ENCODE measurements at places on chromosomes 4 and X. TPM values are rescaled to one million over a fixed set of nuclear protein-coding genes. Genes with fewer than 3 reads are reported as not detected.

Gene PPID
- 23.9 TPM for total RNA-seq

GRCh38 chr4:152352215-152352614, 183.7 kb downstream of the FBXW7 start:
- peak overlapping the region; percentile 24 for H3K4me3 ChIP-seq
- H3K4me1 ChIP-seq = no peaks in the 10 kb centered on the region
- H3K36me3 ChIP-seq = no peaks in the 10 kb centered on the region
- H3K27ac ChIP-seq = peak overlapping the region; percentile 51
- no peaks in the 10 kb centered on the region for H3K27me3 ChIP-seq

Gene ODAPH
- not detected for total RNA-seq

DNA sequence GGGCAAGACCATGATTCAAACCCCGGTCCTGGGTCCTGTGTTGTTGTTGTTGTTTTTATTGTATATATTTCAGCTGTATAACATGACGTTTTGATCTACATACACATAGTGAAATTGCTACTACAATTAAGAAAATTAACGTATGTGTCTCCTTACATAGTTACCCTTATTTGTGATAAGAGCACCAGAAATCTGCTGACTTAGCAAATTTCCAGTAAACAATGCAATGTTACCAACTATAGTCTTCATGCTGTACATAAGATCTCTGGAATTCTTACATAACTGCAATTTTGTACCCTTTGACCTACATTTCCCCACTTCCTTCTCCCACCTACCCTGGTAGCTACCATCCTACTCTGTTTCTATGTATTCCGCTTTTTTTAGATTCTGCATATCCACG, 75.8 kb upstream of the MAGEB10 start:
- no peaks in the 10 kb centered on the region for H3K27me3 ChIP-seq
- no peak overlapping the region for H3K4me3 ChIP-seq
- H3K27ac ChIP-seq = no peak overlapping the region
- DNase-seq = no peak
- H3K4me1 ChIP-seq = no peaks in the 10 kb centered on the region
- H3K36me3 ChIP-seq = no peaks in the 10 kb centered on the region

GRCh38 chr4:24482871-24483270, 101.5 kb downstream of the DHX15 start:
- H3K4me1 ChIP-seq = no peaks in the 10 kb centered on the region
- no peak overlapping the region for H3K27ac ChIP-seq
- no peaks in the 10 kb centered on the region for H3K36me3 ChIP-seq
- no peak overlapping the region for H3K4me3 ChIP-seq
- DNase-seq = no peak
- no peaks in the 10 kb centered on the region for H3K27me3 ChIP-seq

DNA sequence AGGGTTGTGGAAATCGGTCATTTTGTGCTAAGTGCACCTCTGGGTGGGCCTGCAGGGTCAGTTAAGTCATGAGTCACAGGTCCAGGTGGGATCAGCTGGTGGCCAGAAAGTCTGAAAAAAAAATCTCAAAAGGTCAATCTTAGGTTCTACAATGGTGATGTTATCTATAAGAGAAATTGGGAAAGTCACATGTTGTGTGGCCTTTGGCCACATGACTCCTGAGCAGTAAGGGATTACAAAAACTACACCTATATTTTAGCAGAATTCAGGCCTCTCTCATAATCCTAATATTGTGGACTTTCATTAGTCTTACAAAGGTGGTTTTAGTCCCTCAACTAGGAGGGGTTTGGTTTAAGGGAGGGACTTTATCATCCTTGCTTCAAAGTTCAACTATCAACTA, 59.1 kb downstream of the UCHL1 start:
- H3K27me3 ChIP-seq = no peaks in the 10 kb centered on the region
- no peaks in the 10 kb centered on the region for H3K36me3 ChIP-seq
- H3K4me1 ChIP-seq = peaks cover 3% of the 10 kb centered on the region
- H3K4me3 ChIP-seq = no peak overlapping the region
- no peak for DNase-seq

DNA sequence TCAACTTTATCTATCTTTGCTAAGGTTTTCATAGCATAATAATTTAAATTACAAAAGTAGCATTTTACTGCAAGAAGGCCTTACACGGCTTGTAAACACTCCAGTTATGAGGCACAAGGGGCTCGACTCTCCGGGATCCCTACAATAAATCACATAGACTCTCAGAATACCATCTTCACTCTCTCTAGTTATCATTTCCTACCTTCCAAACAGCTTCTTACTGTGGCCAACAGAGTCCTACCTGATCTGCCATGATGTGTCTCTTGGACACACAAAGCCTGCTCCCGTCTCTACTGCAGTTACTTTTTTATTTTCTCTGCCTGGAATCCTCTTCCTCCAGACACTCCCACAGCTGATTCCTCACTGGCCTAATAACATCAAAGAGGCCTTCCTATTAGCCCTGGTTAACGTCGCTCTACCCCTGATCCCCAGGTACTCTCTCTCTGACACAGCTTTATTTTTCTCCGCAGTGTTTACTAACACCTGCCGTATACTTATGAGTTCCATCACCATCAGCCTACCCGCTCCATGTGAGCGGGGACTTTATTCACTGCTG, 559.6 kb upstream of the DIPK2B start:
- DNase-seq = no peak
- H3K27ac ChIP-seq = no peak overlapping the region
- H3K36me3 ChIP-seq = no peaks in the 10 kb centered on the region
- H3K4me1 ChIP-seq = no peaks in the 10 kb centered on the region
- H3K4me3 ChIP-seq = no peak overlapping the region

- H3K36me3 ChIP-seq = no peaks in the 10 kb centered on the region
- no peak for DNase-seq
- H3K4me3 ChIP-seq = no peak overlapping the region
- H3K27me3 ChIP-seq = no peaks in the 10 kb centered on the region
These were observed 33.0 kb downstream of the HDX start for GRCh38 chrX:84469226-84469625.

Gene GLUD2
- total RNA-seq = 111 TPM

Gene MAB21L2
- total RNA-seq = 0.14 TPM

DNA sequence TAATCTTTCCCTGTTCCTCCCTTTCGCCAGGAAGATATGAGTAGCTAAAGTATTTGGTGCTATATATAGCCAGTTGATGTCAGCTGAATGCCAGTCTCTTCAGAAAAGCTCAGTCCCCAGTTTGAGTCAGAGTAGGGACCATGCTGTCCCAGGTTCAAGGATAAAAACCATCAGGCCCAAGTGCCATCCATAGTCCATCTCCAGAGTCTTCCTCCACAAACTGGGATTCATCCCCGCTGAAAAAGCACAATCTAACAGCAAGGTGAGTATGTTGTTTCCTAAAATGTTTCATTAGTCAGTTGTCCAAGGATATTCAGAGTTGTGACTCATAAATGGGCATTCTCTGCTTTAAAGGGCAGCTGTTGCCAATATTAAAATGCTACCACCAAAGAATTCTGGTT, at the start of gene MYOZ2:
Gene MYOZ2, plus strand, starts transcription at position 112 of the 401 bp plus-strand sequence. CDS start 694 bp downstream, outside the sequence.
- no peak for DNase-seq
- no peaks in the 10 kb centered on the region for H3K4me1 ChIP-seq
- H3K27me3 ChIP-seq = no peaks in the 10 kb centered on the region
- H3K27ac ChIP-seq = no peak within 1 kb of the TSS
- H3K4me3 ChIP-seq = no peak within 1 kb of the TSS

GRCh38 chr4:122086338-122087065, 65.6 kb upstream of the BLTP1 start:
- no peaks in the 10 kb centered on the region for H3K36me3 ChIP-seq
- no peaks in the 10 kb centered on the region for H3K4me1 ChIP-seq
- H3K27ac ChIP-seq = no peak overlapping the region
- H3K27me3 ChIP-seq = no peaks in the 10 kb centered on the region

DNA sequence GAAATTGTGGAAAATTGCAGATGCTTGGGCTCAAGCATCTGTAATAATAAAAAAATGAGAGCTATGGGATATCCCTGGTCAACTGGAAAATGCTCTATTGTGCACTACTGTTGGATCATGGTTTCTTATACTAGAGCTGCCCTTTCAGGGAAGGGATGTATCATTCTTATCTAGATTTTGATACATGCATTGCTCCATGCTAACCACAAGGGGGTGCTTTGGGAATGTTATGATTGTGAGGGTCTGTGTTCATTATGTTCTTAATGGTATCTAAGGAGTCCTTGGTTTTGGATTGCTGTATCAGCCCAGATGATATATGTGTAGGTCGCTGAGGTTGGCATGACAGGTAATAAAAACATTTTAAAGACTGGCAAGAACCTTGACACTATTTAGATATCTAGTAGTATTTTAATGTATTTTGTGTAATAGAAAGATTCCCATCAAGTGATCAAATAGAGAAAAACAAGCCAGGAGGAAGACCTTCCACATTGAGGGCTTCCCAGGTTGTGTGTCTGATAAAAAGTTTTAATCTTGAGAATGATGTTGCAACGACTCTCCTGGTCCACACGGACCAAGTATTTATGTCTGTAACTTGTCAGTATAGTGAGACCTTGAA, 49.2 kb upstream of the TLR2 start:
- no peak overlapping the region for H3K27ac ChIP-seq
- no peak overlapping the region for H3K4me3 ChIP-seq
- no peaks in the 10 kb centered on the region for H3K4me1 ChIP-seq
- no peaks in the 10 kb centered on the region for H3K27me3 ChIP-seq
- no peak for DNase-seq

DNA sequence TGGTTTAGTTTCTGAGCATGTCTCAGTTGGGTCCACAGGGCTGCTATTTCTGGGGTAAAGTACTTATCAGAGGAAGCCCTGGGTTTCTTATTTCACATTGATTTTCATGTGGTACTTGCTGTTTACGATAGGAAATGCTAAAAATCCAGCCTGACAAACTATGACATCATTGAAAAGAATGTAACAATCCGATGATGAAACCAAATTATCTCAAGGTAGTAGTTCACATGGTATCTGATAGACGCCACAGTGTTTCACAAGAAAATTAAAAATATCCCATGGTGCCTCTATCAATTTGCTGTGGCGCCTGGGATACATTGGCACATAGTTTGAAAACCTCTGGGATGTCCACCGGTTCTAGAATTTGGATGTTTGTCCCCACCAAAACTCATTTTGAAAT, 418.9 kb upstream of the RPS6KA3 start:
- no peaks in the 10 kb centered on the region for H3K36me3 ChIP-seq
- H3K4me1 ChIP-seq = no peaks in the 10 kb centered on the region
- no peak overlapping the region for H3K4me3 ChIP-seq

DNA sequence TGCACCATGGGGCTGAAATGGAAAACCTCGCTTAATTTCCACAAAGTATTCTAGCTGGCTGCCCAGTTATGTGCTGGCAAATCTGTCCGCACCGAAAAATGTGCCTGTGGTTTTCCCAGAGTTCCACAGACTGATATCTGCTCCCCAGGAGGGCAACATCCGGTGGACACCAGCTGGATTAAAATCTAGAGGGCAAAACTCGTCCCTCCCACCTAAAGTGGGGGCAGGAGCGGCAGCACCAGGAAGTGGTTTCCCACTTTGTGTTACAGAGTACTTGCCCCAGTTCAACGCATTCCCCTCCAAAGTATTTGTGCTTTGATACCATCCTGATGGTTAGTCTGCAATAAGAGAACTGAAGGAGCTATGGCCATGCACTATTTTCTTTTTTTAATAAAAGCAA, 187.6 kb downstream of the TSPAN5 start:
- H3K36me3 ChIP-seq = no peaks in the 10 kb centered on the region
- no peak overlapping the region for H3K4me3 ChIP-seq
- H3K27me3 ChIP-seq = no peaks in the 10 kb centered on the region
- H3K27ac ChIP-seq = no peak overlapping the region

- no peak overlapping the region for H3K4me3 ChIP-seq
- no peaks in the 10 kb centered on the region for H3K4me1 ChIP-seq
- H3K27me3 ChIP-seq = no peaks in the 10 kb centered on the region
- H3K27ac ChIP-seq = no peak overlapping the region
These were observed 67.5 kb upstream of the DDX60 start for GRCh38 chr4:168386002-168386401.

Gene PTPN13
- total RNA-seq = 24.6 TPM

Gene RPA4
- 1.8 TPM for total RNA-seq

DNA sequence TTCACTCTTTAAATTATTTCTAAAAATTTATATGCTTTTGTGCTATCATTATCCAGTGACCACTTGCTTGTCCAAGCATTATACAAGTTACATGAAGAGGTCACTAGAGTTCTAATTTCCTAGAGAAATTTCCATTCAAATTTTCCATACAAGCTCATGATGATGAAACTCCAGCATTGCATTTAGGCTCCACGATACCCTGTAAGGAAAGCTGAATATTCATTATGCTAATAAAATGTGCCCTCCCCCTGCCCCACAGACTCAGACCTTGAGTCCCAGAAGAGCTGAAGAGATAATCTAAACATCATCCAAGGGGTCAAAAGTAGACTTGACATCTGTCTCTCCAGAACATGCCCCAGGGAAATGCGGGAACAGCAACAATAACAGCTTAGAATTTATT, 19.6 kb upstream of the FAM156A start:
- H3K4me3 ChIP-seq = no peak overlapping the region
- no peaks in the 10 kb centered on the region for H3K36me3 ChIP-seq
- H3K4me1 ChIP-seq = no peaks in the 10 kb centered on the region

GRCh38 chrX:479273-479981, 92.7 kb upstream of the PPP2R3B start:
- H3K36me3 ChIP-seq = no peaks in the 10 kb centered on the region
- H3K4me1 ChIP-seq = no peaks in the 10 kb centered on the region
- H3K27ac ChIP-seq = no peak overlapping the region
- no peak overlapping the region for H3K4me3 ChIP-seq
- no peaks in the 10 kb centered on the region for H3K27me3 ChIP-seq

DNA sequence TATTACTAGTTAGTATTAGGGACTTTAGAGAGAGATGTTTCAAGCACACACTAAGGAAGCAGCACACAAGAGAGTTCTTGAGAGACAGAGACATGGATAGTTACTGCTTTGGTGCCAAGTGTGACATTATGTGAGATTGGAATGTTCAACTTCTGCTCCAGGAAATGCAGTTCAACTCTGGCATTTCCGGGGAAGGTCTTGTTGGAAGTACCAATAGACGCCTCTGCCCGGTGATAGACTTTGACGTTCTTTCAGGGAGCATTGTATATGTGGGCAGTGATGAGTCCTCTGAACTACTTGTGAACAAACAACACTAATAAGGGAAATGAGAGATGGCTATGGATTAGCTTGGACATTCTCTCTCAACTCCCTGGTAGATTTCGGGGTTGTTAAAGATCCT, 638.1 kb upstream of the BOD1L1 start:
- no peaks in the 10 kb centered on the region for H3K36me3 ChIP-seq
- no peak overlapping the region for H3K27ac ChIP-seq
- H3K27me3 ChIP-seq = no peaks in the 10 kb centered on the region
- no peak overlapping the region for H3K4me3 ChIP-seq

GRCh38 chr4:163090997-163091684, 75.5 kb downstream of the NAF1 start:
- DNase-seq = no peak
- H3K36me3 ChIP-seq = no peaks in the 10 kb centered on the region

Gene XAGE1B
- total RNA-seq = 29.7 TPM
